ENCODE measurements at places on chromosomes 5 and 9.

GRCh38 chr5:142512043-142513042 is 173.5 kb downstream of the FGF1 start:
- DNase-seq = no peak

GRCh38 chr9:134476272-134476941 is 150.2 kb downstream of the RXRA start:
- DNase-seq = no peak

GRCh38 chr9:75788006-75788634 is 102.4 kb upstream of the PCSK5 start:
- DNase-seq = no peak

DNA sequence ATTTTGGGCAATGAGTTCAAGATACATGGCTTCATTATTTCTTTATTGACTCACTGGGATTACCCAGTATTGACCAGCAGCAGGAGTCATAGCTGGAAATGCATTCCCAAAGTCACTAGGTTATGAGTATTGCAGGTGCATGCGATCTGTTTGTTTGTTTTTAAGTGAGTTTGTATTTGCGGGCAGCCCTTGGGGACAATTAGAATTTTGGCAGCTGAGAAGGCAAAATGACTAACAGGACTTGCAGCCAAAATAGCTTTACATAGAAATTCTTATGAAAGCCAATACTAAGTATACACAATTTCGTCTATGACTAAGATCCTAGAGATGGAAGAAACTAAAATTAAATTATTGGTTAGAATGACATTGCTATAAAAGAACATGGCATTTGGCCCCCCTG is 18.1 kb upstream of the RGMB start:
- DNase-seq = no peak

GRCh38 chr5:32150366-32150765 is 23.8 kb downstream of the GOLPH3 start:
- no peak for DNase-seq

- DNase-seq = no peak
Measured at GRCh38 chr9:134916161-134916665, 1.5 kb downstream of the FCN1 start.

- DNase-seq = no peak
Measured at GRCh38 chr5:110768138-110768860, 29.5 kb downstream of the SLC25A46 start.

GRCh38 chr9:89161221-89161620 is 17.4 kb downstream of the SHC3 start:
- DNase-seq = no peak

- no peak for DNase-seq
Measured at GRCh38 chr5:178155065-178155464, 1.4 kb upstream of the NHP2 start.

DNA sequence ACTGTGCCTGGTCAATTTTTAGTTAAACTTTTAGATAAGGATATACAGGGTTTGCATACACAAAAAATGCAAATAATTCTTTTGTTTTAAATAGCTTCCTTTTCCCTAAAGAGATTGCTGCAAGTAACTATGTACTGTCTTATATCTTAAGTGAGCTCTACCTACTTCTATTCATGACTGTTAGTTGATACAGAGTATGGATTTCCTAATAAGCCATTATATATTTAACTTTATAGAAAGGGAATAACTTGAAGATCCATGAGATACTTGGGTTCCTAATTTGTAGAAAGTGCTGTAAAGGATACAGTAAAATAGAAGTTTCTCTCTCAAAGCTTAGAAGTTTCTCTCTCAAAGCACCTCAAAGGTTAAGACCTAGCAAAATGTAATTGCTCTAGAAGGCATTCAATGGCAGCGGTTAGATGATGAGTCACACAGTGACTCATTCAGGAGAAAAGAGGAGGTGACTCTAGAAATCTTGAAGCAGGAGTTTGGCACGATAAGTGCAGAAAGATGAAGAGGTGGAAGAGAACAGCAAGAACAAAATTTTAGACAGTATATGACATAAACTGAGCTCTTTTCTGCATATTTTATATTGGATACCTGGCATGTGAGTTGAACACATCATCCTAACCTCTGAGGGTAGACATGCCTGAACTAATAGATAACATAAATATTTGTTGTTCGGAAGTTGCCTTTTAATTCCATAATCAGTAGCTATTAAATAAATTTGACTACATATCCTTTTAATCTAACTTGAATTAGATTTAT is 5.5 kb upstream of the DNAJC21 start:
- DNase-seq = peak; percentile 52

DNA sequence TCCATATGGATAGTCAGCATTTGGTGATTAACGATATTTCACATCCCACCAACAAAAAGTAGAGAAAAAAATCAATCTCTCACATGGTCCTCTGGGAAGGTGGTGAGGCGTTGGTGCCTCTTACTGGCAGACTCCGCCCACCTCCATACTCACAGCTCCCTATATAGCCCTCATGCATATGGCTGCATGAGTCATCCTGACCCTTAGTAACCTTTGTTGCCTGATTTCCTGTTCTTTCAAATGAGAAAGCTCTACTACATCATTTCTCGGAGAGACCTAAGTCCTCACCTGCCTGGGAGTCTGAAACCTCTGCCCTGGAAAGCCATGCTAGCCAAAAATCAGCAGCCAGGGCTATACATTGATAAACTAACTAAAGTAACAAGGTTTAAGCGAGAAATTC is 33.3 kb upstream of the ABCA1 start:
- DNase-seq = peak; percentile 77

GRCh38 chr9:110011628-110012320 is 196.2 kb downstream of the C9orf152 start:
- no peak for DNase-seq

- DNase-seq = no peak
Measured at GRCh38 chr9:93294011-93294410, 110.1 kb downstream of the WNK2 start.

GRCh38 chr5:133944263-133945185 is 23.9 kb downstream of the C5orf15 start:
- peak; percentile 45 for DNase-seq

DNA sequence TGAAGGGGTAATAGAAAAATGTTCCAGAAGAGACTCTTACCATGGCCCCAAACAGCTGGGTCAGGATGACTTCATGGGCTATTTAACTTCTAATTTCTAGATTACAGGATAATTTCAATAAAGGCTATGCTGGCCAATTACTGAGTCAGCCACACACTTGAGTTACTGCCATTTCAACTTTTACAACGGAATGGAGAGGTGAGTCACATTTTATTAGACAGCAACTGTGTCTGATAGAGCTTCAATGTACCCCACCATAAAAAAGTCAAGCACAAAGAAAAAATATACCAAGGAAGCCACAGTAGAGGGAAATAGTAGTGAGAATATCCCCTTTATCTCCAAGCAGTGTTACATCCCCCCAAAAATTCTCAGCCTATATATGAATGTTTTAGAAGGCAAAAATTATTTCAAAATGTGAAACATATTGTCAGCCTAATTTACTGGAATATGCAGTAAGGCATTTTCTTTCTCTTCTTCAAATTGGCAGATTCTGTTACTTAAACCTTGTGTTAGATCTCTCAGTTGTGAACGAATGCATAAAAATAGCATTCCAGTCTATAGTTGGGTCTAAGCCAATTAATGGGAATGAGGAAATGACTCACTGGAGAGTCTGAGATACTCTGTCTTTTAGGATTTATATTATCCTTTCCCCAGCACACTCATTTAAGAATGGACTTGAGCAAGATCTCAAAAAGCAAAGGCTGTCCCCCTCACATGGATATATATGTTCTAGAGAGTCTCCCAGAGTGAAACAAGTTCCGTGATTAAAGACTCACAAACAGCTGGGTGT is 47.1 kb upstream of the RAI14 start:
- DNase-seq = no peak

- no peak for DNase-seq
Measured at GRCh38 chr9:110619831-110620230, 40.3 kb upstream of the SVEP1 start.

DNA sequence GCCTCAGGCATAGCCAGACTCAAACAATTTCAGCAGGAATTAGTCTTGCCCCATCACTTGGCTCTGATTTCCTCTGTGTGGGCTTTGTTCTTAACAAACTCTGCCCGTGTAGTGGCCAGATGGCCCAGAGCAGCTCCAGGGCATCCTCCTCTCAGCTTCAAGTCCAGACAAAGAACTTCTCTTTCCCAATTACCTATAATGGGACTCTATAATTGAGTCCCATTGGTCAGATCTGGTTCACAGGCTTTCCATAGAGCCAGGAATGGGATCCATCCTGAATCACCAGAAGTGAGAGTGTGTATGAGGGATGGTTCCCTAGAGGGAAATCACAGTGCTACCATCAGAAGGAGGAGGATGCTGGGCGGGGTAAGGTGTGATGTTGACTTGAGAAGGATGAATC is 515.8 kb downstream of the KIF4B start:
- DNase-seq = no peak

DNA sequence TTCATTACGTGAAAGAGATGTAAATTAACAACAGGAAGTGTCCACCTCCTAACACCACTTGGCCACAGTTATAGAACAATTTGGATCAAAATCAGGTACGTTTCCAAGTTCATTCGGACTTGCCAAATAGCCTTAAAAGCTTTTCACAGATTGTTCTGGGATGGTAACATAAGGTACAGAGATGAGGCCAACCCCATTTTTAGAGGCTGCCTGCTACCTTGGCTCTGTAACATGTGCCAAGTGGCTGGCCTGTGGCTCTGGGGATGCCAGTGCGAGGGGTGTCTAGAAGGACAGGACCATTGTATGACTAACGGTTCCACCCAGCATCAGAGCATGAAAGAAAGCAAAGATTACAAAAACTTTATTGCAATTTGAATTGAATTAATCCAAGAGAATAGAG is 91.0 kb downstream of the LHFPL2 start:
- no peak for DNase-seq

DNA sequence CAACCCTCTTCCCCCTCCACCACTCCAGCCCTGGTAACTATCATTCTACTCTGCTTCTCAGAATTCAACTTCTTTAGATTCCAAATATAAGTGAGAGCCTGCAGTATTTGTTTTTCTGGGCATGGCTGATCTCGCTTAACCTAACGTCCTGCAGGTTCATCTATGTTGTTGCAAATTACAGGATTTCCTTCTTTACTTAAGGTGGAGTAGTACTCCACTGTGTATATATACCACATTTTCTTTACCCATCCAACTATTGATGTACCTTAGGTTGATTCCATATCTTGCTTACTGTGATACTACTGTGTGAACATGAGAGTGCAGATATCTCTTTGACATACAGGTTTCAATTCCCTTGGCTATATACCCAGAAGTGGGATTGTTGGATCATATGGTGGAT is 106.3 kb upstream of the ZNF366 start:
- no peak for DNase-seq

DNA sequence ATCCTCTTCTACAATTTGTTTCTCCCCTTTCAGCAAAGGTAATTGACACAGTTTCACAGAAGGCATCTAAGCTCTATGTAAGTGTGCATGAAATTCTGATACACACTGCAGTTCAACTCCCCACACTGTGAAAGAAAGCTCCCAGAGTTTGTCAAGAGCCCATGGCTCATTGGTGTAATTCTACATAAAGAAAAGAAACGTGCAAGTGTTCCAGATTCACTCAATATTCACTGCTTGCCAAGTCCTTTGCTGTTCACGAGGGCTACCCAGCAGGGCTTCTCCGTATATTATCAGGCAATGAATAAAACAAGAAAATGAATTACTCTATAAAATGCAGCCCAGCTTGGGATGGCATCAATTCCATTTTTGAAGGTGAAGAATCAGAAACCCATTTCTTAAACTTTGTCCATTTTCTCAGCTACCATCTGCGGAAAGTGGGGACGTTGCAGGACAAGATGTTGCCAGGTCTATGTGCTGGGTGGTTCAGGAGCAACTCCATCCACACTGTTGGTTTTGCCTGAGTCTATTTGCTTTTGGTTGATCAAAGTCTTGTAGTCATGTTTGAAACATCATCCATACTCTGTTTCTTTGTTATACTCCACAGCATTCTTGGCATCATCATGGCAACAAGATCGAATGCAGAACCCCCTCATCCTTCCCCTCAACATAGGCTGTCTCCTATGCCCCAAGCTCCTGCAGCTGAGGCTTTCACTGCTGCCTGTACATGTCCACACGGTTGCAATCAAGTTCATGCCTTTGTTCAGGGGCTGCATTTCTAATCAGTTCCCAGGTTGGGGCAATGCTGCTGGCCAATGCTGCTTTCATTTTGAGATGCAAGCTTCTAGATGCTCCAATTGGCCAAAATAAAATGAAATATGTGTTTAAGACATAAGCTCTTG is 301.8 kb downstream of the MED10 start:
- DNase-seq = no peak

GRCh38 chr9:135279834-135280393 is 192.4 kb downstream of the OLFM1 start:
- no peak for DNase-seq

GRCh38 chr5:59460368-59461153 is 433.0 kb downstream of the PDE4D start:
- no peak for DNase-seq

GRCh38 chr9:33633636-33634035 is 109.6 kb downstream of the ANKRD18B start:
- no peak for DNase-seq

DNA sequence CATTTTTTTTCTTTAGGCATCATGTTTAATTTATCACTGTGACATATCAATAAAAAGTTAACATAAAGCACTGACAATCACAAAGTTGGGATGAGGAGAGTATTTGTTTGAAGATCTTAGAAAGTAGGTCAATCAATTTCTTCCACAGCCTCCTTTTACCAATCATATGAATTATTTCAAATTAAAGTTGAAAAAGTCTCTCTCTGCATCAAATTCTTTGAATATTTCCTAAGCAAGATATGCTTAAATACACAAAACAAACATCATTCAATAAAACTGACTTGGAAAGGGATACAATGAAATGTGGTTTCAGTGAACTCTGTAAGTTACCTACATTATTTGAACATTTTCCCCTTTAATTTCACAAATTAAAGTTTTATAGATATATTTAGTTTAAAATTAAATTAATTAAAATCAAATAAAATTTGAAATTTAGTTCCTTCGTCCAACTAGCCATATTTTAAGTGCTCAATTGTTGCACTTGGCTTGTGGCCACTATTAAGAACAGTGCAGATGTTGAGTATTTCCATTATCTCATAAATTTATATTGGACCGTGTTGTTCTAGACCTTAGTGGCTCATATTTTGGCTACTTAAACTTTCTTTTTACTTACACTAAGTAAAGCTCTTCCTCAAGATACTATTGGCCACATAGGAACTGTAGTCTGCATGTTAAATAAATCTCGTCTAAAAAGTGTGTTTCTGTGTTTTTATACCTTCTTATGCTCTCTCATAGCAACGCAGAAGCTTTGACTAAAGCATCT is 949.7 kb upstream of the NUDT12 start:
- DNase-seq = no peak

- no peak for DNase-seq
Measured at GRCh38 chr9:130041648-130042405, 1.2 kb downstream of the FNBP1 start.
